HCEC 1CT (cell line): ENCODE measurements at places on chromosomes 1 and 21.

GRCh38 chr1:156075775-156076204 lies 6.5 kb downstream of the MEX3A start:
- no peak for DNase-seq

DNA sequence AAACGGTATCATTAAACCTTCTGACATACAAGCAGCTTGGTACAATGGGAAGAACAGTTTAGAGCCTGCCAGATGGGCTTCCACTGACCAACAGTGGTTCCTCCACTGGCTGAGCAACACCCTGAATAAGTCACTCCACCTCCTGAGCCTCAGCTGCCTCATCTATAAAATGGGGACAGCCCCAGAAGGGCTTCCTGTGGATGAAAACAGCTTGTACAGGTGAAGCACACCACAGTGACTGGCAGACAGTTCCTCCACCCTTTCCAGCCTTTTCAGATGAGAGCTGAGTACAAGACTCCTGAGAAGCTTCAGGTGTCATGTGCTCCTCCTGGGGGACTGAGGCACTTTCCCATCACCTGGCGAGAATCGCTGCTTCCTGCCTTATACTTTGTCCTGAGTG lies 2.1 kb downstream of the CAPZB start:
- no peak for DNase-seq

GRCh38 chr1:187032982-187033692 lies 204.4 kb downstream of the PLA2G4A start:
- no peak for DNase-seq

DNA sequence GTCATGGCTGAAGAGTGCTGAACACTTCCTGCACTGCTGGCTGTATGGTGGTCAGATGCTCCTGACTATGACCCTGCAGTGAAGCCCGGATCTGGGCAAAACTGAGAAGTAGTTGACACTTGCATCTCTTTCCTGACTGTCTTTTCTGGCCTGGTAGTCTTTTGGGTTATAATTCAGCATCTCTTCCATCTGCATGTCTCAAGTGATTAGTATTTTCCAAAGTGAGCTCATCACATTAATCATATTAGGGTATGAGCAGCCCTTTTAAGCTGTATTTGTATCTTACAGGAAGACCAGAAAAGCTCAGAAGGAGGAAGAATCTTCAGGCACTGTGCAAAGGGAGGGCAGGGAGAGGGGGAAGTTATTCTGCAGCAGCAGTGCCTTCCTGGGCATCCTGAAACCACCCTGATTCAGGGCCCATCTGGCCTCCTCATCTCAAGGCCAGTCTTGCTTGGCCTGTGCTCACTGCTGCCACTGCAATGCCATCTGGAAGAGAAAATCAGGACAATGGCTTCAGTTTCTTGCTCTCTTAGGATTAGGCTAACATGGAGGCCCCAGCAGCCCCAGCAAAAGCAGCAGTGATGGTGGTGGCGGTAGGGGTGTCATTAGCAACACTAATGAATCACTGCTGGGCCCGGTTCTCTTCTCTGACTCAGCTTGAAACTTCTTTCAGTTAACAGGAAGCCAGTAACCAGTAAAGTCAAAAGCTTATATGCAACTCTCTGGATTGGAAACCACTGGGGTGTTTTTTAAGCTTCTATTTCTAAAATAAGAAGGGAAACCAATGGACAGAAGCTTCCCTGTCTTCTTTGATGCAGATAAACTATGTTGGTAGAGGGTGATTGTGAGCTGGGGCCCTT lies 63.3 kb upstream of the WDR26 start:
- DNase-seq = peak; percentile 92

- DNase-seq = no peak
Measured at GRCh38 chr1:4868521-4868920, 214.1 kb downstream of the AJAP1 start.

DNA sequence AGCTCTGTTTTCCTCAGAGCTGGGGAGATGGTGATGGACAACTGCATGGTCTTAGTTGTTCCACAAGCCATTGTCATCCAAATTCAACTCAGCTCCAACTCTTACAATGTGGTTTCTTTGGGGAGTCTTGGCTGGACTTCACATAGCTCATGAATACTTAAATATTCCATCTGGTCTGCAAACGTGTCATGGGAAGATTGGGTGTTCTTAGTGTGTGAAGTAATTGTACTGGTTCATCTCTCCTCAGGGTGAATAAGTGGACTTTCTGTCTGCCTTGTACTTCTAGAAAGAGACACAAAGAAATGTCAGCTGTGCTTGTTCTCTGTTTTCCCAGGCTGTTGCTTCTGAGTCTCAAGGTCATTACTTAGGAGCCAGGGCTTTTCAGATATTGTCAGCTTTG lies 106.6 kb downstream of the VPS13D start:
- DNase-seq = no peak

GRCh38 chr1:17292299-17293160 lies 15.5 kb upstream of the PADI4 start:
- DNase-seq = no peak

DNA sequence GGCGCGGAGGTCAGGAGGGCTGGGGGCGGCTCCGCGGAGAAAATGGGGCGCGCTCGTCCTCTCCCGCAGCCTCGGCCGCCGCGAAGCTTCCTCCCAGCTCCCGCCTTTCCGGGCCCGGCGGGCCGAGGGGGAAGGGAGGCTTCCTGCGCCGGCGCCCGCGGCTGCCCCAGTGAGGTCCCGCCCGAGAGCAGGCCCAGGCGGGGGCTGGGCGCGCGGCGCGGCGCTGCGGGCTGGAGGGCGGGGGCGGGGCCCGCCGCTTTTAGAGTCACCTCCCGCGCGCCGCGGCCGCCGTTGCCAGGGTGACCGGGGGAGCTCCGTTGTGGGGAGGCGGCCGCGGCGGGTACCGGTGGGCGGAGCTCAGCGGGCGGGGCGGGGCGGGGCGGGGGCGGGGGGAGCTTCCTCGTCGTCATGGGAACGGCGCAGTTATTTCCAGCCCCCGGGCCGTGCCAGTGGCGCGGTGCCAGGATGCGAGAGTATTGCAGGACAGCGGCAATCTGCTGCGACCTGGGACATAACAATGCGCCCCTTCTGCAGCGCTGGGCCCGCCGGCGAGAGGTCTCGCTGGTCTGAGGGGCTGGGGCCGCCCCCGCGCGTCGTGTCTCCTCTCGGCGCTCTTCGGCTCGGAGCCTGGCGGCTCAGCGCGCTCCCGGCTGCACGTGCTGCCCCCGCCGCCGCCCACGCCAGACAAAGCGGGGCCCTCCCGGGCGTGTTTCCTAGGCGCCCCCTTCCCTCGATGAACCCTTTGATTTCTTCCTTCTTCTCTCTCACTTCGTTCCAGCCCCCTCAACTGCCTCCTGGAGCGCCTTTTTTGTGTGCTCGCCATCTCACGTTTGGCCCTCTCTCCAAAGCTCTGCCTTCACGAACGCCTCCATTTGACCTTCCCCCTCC lies 16.9 kb downstream of the IER5 start:
- DNase-seq = peak; percentile 93

DNA sequence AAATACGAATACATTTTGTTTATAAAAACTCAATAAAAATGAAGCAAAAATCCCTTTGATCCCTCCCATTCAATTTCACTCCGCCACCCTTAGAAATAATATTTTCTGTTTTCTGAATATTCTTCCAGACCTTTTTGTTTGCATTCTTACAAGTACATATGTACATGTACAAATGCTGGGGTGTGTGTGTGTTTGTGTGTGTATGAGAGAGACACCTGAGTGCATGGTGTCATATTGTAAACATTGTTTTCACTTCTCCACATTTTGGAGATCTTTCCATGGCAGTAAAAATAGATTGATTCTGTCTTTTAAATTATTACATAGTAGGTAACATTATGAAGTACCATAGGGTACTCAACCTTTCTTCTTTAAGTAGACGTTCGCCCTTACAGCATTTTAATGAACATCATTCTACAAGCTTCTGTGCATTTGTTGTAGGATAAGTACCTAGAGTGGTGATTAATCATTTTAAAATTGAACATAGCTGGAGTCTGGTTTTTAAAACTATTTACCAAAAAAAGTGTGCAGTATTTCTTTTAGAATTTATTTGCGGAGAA lies 1.3 kb upstream of the MPC2 start:
- no peak for DNase-seq

- DNase-seq = no peak
Measured at GRCh38 chr1:87056974-87057373, 142.5 kb downstream of the HS2ST1 start.

GRCh38 chr1:239178961-239179360 lies 207.4 kb upstream of the CHRM3 start:
- no peak for DNase-seq
